Progenitor cell of endocrine pancreas (in vitro differentiated cells): ENCODE measurements at places on chromosomes 2 and 18.
A peak's percentile ranks its signal among the peaks of the same experiment; 100 is the strongest.

GRCh38 chr2:10864861-10865636 is 46.7 kb upstream of the KCNF1 start:
- no peak for DNase-seq

DNA sequence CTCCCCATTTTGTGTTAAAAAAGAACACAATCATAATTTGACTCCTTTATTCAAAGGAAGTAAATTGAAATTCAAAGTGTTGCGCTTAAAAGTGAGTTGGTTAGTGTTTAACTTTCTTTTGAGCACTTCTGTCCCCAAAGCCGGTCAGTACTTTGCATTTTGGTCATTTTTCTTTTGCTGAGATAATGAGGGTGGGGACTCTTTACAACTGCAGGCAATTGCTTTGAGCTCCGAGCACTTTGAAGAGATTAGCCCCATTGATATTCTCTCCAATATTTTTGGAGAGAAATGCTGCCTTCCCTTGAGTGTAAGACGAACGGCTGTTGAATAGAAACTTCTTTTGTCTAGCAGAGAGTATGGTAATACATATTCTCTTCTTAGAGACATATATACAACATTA is 241.6 kb upstream of the VWC2L start:
- no peak for DNase-seq

DNA sequence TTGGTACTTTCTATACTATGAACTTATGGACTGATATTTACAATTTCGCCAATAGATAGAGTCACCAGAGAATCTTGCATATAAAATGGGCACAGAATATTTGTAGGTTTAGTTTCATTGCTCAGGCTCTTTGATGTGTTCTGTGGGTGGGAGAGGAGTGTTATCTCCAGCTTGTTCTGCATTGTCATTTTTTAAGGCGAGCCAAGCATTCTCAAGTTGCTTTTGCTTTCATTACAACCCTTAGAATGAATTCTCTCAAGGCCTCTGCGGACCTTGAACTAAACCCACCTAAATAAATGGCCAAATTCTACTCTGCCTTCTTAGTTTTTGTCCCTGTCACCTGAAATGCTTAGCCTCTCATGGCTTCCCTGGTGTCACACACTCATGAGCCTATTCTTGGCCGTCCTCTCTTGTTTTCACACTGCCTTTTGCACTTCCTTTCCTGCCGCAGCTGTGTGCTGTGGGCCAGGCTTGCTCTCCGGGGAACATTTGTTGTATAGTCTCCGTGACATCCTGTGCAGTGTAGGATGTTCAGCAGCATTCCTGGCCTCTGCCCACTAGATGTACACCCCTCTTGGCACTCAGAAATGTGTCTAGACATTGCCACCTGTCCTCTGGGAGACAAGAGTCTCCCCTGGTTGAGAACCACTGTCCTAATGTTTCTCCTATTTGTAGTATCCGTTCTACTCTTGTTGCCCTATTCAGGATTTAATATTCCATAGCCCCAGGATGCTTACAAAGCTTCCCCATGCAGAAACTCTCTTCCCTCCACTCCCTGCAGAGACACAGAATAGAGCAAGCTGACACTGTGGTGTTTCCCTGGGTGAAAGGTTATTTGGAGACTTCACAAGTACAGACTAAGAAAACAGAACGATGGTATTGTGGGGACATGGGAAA is 255.6 kb downstream of the PTPRM start:
- DNase-seq: no peak

DNA sequence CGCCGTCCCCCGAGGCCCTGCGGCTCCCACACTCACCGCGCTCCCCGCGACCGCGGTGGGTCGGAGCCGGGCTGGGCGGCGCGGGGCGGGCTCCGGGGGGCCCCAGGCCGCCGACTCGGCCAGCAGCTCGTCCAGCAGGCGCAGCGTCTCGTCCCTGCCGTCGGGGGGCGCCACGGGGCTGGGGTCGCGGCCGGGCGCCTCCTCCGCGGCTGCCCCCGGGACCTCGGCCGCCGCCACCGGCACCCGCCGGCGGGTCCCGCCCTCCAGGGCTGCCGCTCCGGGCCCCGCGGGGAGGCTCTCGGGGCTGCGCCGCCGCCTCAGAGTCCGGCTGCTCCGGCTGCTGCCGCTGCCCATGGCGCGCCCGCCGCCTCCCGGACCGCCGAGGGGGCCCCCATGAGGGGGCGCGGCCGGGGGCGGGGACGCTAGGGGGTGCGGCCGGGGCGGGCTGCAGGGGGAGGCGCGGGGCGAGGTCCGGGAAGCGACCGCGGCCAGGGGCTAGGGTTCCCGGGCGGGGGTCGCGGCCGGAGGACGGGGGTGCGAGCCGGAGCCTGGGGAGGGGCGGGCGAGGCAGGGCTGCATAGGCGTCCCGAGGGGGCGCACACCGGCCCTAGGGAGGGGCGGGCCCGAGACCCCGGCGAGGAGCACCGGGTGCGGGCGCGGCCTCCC is at the start of gene CYS1:
TSS of gene CYS1 (minus strand) at position 542 of the 666 bp plus-strand sequence. CDS start at position 354, 188 bp downstream.
- DNase-seq: peak; percentile 37

GRCh38 chr2:226308986-226309385 is 490.6 kb downstream of the IRS1 start:
- DNase-seq: no peak

GRCh38 chr18:5197032-5197434 is at the start of gene AKAIN1:
TSS of gene AKAIN1 (minus strand) at chr18:5197257. CDS start at chr18:5197053, 204 bp downstream.
- DNase-seq: peak; percentile 66

DNA sequence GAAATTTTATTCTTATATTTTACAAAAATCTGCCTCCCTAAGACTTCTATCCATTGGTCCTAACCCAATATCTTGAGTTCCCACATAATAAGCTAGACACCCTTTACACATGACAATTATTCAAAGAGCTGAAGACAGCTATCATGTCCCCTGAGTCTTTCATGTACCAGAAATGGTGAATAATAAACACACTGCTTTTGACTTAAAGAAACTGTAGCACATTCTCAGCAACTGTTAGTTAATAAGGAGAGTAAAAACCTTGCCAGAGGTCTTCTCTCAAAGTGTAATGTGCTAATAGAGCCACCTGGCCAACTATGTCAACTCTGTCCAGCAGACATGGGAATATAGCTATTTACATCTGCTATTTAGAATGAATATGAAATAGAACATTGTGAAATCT is 109.7 kb upstream of the ARL5A start:
- no peak for DNase-seq
